ENCODE measurements at places on chromosomes 11 and 22.
A peak's percentile ranks its signal among the peaks of the same experiment; 100 is the strongest.

- DNase-seq: peak; percentile 82
These were observed at the start of gene LPXN for GRCh38 chr11:58575377-58576020. TSS of gene LPXN (minus strand) at chr11:58575856. CDS start at chr11:58575772, 84 bp downstream.

DNA sequence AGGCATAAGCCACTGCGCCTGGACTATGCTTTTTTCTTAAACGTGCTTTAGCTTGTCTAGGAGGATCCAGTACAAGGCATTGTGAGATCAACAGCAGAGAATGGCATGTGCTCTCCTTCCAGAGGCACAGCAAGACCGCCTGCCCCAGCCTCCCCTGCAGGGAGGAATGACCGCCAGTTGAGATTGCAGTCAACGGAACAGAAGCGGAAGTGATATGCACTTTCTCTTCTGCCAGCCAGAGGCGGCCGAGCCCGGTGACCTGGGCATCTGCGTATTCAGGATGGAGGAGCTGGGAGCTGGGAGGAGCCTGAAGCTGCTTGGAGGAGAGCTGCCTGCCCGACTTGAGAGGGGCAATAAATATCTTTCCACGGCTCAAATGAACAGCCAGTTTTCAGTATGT is 243.0 kb downstream of the CTTN start:
- DNase-seq: no peak

GRCh38 chr11:107276077-107276476 is 181.5 kb downstream of the CWF19L2 start:
- no peak for DNase-seq

- DNase-seq: no peak
These were observed 66.0 kb upstream of the KIRREL3 start for GRCh38 chr11:127066401-127067090.

- DNase-seq: no peak
These were observed 7.0 kb upstream of the IGLL5 start for GRCh38 chr22:22880645-22881044.

DNA sequence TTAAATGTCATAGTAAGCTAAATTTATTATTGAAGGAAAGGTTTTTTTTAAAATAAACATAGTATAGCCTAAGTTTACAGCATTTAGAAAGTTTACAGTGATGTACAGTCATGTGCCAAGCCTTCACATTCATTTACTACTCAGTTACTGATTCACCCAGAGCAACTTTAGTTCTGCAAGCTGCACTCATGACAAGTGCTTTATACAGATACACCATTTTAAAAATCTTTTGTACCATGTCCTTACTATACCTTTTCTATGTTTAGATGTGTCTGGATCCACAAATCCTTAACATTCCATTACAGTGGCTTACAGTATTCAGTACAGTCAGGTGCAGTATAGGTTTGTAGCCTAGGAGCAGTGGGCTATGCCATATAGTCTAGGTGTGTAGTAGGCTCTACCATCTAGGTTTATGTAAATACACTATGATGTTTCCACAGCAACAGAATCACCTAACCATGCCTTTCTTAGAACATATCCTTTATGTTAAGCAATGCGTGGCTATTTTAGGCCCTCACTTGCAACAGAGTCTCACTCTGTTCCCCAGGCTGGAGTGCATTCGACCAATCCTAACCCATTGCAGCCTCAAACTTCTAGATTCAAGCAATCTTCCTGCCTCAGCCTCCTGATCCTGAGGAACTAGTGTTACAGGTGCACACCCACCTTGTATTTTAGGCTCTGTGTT is 79.5 kb upstream of the SLC25A18 start:
- no peak for DNase-seq

- DNase-seq: no peak
These were observed 27.6 kb upstream of the TOLLIP start for GRCh38 chr11:1336836-1337646.

GRCh38 chr11:74380746-74381439 is 17.3 kb downstream of the PGM2L1 start:
- DNase-seq: no peak

DNA sequence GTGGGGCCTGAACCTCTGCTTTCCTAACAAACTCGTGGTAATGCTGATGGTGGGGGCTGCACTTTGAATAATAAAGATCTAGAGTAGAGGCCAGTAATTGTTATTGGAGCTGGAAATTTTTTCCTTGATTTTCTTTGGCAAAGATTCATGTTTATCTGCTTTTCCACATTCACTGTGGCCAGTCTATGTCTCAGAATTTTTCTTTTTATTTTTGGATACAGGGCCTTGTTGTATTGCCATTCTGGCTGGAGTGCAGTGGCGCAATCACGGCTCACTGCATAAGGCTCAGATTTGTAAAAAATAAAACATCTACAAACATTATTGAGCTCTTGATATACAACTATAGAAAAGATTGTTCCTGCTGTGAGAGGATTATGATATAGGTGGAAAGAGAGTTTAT is 1.6 kb downstream of the TMEM135 start:
- no peak for DNase-seq

DNA sequence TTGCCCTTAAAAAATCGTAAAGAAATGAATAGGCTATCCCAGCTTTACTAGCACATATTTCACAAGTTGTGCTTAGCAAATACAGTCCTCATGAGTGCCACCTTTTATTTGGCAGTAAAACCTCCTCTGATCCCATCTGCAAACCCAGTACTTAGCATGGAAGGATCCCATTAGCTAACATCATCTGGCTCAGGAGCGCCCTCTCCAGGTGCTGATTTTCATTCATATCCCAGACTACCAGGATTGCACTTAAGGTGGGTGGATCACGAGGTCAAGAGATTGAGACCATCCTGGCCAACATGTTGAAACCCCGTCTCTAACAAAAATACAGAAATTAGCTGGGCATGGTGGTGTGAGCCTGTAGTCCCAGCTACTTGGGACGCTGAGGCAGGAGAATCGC is 76.1 kb upstream of the PAX6 start:
- DNase-seq: no peak

- no peak for DNase-seq
These were observed 45.2 kb downstream of the ARHGEF12 start for GRCh38 chr11:120381401-120381800.

DNA sequence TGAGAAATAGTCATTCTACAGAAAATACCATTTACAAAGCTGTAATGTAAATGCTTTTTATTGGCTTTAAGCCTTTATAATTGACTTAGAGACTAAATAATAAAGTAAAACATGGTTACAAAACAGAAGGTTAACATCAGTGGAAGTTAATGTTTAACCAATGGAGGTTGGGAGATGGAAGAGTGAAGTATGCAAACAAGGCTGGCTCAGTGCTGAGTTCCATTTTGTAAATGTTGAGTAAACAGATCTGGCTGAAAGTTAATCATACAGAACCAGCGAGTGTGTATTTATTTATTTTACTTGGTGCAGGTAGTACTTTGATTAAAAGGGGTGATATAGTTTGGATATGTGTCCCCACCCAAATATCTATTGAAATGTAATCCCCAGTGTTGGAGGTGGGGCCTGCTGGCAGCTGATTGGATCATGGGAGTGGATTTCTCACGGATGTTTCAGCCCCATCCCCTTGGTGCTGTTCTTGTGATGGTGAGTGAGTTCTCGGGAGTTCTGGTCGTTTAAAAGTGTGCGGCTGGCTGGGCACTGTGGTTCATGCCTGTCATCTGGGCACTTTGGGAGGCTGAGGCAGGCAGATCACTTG is 827.4 kb downstream of the OPCML start:
- no peak for DNase-seq

DNA sequence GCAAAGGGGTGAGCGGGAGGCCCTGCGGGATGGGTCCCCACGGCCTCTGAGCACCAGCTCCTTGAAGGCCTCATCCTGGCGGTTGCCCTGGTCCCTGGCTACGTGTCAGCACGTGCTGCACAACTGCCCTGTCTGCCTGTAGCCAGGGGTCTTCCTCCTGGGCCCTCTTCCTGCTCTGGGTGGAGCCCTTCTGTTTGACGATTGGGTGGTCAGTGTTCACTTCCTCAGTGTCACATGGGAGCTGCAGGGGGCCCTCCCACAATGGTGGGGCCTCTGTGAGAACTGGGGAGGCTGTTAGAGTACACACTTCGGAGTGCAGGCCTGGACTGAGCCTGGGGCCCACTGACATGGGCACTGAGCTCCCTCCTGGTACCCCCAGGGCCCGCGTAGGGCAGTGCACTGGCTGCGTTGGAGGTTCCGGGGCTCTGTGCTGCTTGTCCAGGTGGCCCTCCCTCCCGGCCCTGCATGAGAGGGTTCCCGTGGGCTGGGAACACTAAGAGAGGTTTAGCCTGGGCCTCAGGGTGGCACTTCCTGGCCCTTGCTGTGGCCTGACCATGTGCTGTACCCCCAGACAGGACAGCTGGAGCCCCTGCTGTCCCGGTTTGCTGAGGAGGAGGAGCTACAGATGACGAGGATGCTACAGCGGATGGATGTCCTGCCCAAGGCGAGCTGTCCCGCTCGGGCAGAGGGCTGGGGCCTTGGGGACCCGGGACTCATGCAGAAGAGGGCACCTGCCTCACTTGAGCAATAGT is 13.8 kb downstream of the DGCR6L start:
- DNase-seq: no peak
